ENCODE measurements at places on chromosomes 11 and 22.
A peak's percentile ranks its signal among the peaks of the same experiment; 100 is the strongest.

DNA sequence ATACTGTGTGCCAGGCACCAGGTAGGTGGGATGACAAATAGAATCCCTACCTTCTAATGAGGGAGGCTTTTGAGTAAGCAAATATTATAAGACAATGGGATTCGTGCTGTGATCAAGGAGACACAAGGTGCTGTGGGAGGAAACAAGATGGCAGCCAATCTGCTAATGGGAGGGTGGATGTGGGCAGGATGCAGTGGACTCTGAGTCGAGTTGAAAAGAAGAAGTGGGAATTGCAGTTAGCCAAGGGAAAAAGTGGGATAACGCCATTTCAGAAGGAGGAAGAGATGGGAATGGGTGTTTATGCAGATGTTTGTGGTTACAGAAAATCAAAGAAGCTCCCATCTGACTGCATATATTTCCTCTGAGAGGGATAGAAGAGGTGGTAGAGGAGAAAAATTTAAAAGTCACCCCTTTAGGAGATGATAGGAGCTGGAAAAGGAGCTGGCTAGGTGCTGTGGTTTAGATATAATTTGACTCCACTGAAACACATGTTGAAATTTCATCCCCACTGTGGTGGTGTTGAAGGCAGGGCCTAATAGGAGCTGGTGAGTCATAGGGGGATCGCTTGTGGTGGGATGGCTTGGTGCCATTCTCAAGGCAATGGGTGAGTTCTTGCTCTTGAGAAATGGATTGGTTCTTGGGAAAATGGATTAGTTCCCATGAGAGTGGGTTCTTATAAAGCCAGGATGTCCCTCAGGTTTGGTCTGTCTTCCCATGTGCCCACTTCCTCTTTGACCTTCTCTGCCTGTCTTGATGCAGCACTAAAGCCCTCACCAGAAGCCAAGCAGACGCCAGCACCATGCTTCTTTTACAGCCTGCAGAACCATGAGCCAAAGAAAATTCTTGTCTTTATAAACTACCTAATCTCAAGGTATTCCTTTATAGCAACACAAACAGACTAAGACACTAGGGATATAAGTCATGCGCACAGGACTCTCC, 30.0 kb upstream of the POU2AF1 start:
- DNase-seq: no peak

- peak; percentile 96 for DNase-seq
Observed at GRCh38 chr22:21014202-21014725, 701 bp upstream of the P2RX6 start.

- DNase-seq: no peak
Observed at GRCh38 chr11:101482556-101483124, 101.2 kb downstream of the TRPC6 start.

DNA sequence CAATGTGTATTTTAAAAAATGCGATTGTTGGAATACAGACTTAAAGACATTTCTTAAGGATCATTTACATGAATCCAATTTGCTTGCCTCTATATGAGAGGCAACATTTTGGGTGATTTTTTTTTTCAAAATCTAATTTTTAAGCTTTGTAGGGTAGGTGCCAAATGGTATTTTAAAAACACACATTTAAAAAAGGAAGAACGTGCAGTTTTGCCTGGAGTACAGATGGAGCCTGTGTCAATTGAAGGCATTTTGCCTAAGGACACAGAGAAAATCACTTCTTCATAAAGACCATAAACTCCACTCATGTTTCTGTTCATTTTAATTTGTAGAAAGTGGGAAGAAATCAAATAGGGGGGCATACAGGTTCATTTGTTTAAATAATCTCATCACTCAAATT, 91.3 kb downstream of the BDNF start:
- DNase-seq: no peak

- DNase-seq: peak; percentile 37
Observed at GRCh38 chr11:95229993-95230809, 801 bp downstream of the SESN3 start.

- DNase-seq: peak; percentile 77
Observed at GRCh38 chr11:59918987-59919589, 19.1 kb upstream of the OOSP1 start.

DNA sequence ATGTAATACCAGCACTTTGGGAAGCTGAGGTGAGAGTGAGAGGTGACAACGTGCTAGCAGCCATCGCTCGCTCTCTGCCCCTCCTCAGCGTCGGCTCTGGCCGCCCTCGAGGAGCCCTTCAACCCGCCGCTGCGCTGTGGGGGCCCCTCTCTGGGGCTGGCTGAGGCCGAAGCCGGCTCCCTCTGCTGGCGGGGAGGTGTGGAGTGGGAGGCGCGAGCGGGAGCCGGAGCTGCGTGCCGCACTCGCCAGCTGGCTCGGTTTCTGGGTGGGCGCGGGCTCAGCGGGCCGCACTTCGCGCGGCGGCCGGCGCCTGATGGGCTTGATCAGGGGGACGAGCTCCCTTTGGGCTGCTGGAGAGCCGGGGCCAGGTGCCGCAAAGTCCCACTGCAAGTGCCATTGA, 98.9 kb upstream of the UBASH3B start:
- peak; percentile 23 for DNase-seq

DNA sequence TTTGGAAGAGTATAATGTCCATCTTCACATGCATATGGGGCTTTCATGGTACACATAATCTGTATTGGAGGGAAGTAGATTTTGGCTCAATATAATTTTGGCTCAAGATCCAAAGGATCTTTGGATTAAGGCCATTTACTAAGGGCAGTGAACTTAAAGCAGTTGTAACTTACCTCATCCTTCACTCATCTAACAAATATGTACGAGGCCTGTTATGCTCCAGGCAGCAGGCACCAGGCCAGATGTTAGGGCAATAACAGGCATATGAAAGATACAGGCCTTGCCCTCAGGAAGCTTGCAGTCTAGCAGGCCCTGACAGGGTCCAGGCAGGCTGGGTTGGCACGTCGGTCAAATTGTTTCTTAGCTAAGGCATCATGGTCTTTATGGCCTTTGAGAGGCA, 44.6 kb downstream of the LIF start:
- DNase-seq: no peak

- DNase-seq: no peak
Observed at GRCh38 chr22:32075997-32076760, 33.1 kb downstream of the SLC5A1 start.

- no peak for DNase-seq
Observed at GRCh38 chr11:13280092-13280722, 2.6 kb downstream of the BMAL1 start.

- DNase-seq: no peak
Observed at GRCh38 chr11:93493252-93493897, 49.8 kb downstream of the SMCO4 start.

DNA sequence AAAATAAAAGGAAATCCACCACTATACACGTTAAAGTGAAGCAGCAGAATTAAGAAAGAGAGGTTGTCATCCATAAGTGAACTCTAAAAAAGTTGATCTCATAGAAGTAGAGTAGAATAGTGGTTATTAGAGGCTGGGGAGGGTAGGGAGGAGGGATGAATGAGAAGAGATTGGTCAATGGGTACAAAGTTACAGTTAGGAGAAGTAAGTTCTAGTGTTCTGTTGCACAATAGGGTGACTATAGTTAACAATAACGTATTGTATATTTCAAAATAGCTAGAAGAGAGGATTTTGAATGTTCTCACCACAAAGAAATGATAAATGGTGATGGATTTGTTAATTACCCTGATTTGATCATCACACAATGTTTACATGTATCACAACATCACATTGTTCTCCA, 72.0 kb downstream of the CD82 start:
- DNase-seq: peak; percentile 59

- DNase-seq: peak; percentile 89
Observed at GRCh38 chr22:31637447-31637890, 24.5 kb downstream of the PISD start.

- peak; percentile 96 for DNase-seq
Observed at GRCh38 chr11:33893711-33894397, 2.0 kb upstream of the LMO2 start.

DNA sequence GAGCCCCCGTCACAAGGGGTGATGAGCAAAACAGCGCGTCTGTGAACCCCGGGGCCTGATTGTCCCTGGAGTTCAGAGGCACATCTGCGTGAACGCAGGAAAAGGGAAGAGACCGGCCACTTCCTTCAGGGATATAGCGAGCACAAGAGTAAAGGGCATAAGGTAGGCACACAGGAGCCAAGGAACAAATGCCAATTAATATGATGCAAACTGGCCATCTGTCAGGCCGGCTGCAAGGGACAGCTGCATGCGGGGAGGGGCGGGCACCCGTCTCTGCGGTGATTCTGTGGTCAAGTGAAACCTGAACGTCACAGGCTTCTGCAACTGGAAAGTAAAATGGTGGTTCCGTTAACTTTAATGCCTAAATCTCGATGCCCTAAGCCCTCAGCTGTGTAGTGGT, 64.7 kb downstream of the TRIM29 start:
- no peak for DNase-seq

DNA sequence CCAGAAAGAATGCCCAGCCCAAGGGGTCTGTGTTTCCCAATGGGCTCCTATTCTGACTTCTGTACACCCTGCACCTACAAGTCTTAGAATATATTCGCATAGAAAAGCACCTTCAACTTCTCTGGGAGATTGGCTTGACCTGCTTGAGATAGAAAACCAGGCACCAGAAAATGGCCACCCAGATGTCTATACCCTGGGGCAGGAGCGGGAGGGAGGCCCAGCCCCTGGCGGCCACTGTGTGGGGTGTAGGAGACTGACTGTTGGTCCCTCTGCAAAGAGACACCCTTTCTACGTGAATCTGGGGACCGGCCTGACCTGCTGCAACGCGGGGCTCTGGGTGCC, 8.5 kb downstream of the DENND6B start:
- no peak for DNase-seq

GRCh38 chr22:37253126-37253660, 9.1 kb upstream of the RAC2 start:
- peak; percentile 36 for DNase-seq

DNA sequence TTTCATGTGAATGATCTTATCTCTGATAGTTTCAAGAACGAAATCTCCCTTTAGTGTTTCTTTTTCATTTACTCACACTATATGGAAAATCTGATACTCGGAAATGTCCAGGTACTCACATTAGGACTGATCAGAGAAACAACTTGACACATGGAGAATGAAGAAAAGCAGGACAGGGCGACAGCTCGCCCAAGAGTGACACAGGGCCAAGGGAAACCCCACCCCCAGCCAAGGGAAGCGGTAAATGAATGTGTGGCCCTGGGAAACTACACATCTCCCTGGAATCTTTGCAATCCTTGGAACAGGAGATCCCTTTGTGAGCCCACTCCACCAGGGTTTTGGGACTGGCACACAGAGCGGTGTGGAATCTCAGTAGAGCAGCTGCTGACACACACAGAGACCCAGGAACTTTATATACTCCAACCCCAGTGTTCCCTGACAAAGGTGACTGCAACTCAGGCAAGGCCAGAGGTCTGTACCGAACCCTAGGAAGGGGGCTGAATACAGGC, 303.7 kb upstream of the ARHGAP42 start:
- DNase-seq: no peak

- DNase-seq: no peak
Observed at GRCh38 chr11:118916842-118917388, 8.8 kb downstream of the BCL9L start.

DNA sequence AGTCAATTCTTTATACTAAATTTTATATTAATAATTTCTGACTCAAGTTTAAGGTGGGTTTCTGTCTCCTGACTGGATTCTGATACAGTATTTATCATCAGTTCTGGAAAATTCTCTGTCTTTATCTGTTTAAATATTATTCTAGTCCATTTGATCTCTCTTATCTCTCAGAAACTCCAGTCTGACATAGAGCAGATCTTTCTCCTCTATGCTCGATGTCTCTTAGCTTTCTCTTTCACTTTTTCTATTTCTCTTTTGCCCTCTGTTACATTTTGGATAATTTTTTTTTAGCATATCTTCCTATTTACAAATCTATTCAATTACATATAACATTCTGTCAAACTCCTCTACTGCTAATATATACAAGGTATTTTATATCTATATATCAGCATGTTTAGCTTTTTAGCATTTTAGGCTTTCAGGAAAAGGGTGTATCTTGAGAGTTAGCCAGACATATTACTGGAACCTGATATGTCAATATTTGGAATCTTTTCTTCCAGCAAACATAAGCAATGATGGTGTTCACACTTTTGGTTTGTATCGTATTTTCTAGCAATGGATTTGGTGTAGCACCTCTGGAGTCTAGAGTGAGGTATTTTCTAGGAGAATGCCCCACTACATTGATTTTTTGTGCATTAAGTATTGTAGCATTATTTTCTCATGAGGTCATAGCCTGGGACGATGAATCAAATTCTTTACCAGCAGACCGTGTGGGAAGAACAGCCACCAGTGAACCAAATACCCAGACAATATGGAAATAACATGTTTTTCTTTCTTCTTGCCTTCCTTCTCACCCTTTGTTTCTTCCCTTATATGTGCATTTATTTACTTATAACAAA, 4.1 kb upstream of the NNMT start:
- no peak for DNase-seq

GRCh38 chr11:69943066-69943465, 123.8 kb upstream of the FGF3 start:
- DNase-seq: peak; percentile 49

GRCh38 chr11:33642461-33643166, 58.0 kb downstream of the C11orf91 start:
- DNase-seq: no peak

GRCh38 chr11:30089921-30090320, 73.1 kb upstream of the KCNA4 start:
- no peak for DNase-seq

DNA sequence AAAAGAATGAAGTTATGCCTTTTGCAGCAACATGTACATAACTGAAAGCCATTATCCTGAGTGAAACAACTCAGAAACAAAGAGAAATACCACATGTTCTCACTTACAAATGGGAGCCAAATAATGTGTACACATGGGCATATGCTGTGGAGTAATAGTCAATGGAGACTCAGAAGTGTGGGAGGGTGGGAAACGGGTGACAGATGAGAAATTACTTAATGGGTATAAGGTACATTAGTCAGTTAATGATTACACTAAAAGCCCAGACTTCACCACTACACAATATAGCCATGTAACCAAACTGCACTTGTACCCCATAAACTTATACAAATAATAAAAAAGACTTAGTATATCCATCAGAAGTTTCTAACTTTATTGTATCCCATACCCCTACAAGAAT, 674.1 kb upstream of the ARHGAP42 start:
- DNase-seq: no peak

- DNase-seq: peak; percentile 52
Observed at GRCh38 chr11:58286249-58286648, 18.2 kb upstream of the OR10W1 start.

- DNase-seq: peak; percentile 74
Observed at GRCh38 chr11:113991170-113991569, 16.3 kb downstream of the HTR3A start.

- no peak for DNase-seq
Observed at GRCh38 chr11:58641341-58641740, 18.9 kb downstream of the CNTF start.

DNA sequence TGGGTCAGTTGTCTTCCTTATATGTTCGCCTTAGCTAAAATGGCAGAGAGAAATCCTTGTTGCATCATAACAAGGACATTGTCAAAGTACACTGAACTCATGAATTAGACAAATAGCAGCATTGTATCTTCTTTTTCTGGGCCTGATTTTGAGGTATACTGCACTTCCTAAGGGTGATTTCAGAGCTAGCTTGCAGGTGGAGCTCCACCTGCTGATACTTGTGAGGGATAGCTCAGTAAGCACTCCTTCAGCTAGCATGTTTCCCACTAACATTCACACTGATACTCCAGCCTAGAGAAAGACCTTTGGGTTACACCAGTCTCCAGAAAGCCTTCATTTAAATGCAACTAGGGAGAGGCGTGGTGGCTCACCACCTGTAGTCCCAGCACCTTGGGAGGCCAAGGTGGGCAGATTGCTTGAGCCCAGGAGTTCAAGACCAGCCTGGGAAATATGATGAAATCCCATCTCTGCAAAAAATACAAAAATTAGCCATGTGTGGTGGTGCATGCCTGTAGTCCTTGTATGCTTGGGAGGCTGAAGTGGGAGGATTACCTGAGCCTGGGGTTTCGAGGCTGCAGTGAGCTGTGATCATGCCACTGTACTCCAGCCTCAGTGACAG, 29.8 kb downstream of the JAM3 start:
- peak; percentile 41 for DNase-seq

All from hematopoietic multipotent progenitor cell treated with erythropoietin and hydrocortisone succinate and interleukin-3 and kit ligand, for 6 days (in vitro differentiated cells).